ENCODE measurements at places on chromosomes 5 and 9.

DNA sequence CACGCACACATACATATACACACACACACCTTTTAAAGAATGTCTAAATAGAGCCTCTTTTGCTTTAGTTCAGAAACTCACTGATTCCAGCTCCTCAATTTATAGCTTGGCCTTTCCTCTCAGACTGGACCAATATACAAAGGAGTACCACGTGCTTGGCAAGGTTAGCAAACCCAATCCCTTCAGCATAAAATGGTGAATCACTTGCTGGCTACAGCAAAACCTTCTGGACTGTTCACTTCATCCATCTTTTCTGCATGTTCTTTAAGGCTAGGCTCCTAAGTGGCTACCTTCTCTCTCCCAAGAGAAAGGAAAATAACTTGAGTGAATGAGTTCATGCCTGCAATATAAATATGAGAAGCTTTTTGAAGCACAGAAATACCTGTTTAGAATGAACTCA is 109.7 kb downstream of the LPAR1 start:
- no peak for DNase-seq

DNA sequence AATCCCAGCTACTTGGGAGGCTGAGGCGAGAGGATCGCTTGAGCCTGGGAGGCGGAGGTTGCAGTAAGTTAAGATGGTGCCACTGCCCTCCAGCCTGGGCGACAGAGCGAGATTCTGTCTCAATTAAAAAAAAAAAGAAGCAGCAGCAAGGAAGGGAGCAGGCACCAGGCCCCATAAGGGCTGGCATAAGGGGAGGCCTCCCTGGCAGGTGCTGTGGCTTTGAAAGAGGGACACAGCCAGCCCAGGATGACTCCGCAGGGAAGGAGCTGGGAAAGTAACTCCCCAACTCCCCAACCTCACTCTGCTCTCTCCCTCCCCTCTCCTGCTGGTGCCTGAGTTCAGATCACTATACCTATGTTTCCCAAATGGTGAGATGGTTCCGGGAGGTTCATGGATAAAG is 70.1 kb downstream of the NDFIP1 start:
- DNase-seq = no peak

- DNase-seq = no peak
Measured at GRCh38 chr5:26388976-26389375, 649.4 kb downstream of the CDH9 start.

GRCh38 chr9:131505012-131505411 is 2.3 kb downstream of the POMT1 start:
- DNase-seq = no peak

DNA sequence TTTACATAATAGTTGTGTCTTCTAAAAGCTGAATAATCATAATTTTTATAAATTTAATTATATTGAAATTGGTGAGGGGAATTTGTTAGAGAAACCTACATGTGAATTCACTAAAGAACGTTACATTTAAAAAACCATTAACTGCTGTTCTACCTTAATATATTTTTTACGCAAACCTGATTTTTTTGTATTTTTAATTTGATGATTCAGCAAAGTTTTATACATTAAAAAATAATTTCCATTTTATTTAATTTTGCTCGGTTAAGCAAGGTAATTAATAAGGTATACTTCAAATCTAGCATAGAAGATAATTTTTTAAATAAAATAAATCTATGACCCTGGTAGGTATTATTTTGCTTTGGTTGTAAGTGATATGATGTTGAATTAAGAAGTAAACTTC is 114.3 kb downstream of the SNCAIP start:
- no peak for DNase-seq

All from NCI-H526 treated with DMSO at 0.1 percent for 48 hours (cell line).